Activated CD8-positive, alpha-beta memory T cell treated with anti-CD3 and anti-CD28 coated beads, Interleukin-2, amount 10 ng/mL, durations not matched to agents 7 days and 5 days (primary cell): ENCODE measurements at places on chromosomes 1 and 21. TPM values are rescaled to one million over a fixed set of nuclear protein-coding genes. Genes with fewer than 3 reads are reported as not detected.
A peak's percentile ranks its signal among the peaks of the same experiment; 100 is the strongest.

- peak; percentile 91 for DNase-seq
Observed at GRCh38 chr1:156727926-156728598, at the start of gene METTL25B. Gene METTL25B, plus strand, starts transcription at chr1:156728469. Its CDS starts 636 bp downstream, at chr1:156729105.

DNA sequence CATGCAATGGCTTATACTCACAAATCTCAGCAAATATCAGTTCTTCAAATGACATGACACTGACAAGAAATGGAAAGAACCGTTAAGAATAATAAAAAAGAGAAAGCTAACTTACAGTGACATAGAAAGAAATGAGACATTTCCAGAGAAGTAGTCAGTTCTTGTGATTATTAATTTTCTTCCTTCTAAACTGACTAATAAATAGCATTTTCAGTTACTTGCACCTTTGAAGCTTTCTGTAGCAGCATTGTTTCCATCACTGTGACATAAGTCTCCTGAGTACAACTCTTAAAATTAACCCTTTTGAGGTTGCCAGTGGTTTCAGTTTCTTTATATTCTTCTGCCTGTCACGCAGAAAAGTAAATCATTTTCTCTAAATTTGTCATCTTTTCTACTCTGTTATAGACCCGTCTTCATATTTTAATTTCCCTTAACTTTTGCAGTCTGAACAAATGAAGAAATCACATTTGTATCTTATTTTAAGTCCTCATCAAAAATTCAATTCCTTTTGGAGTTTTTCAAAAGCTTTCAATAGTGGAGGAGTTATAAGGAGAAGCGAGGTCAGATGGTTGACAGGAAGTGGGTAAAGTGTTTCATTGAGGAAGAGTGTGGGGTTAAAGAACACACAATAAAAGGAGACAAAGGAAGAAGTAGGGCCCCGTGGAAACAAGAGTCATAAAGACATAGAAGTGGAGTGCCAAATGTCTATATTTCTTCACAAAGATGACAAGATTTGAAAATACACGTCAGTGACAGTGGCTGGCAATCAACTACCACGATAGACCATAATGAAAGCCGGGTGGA, 57.9 kb upstream of the S1PR1 start:
- peak; percentile 64 for DNase-seq

TSPEAR gene
- total RNA-seq = not detected

- no peak for DNase-seq
Observed at GRCh38 chr1:181255270-181255929, 166.9 kb downstream of the IER5 start.

DNA sequence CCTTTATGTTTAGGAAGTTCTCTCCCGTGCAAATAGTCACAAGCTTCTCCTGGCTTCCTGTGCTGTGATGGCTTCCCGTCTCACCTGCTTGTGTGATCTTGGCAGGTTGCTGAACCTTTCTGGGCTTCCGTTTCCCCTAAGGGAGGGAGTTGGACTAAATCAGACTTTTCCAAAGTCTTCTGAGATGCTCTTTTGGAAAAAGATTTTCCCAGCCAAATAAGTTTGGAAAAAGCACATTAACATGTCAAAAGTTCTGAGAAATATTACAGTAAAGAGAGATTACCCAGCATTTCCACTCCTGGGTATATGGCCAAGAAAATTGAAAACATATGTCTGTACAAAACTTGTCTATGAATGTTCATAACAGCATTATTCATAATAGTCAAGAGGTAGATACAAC, 36.0 kb upstream of the TENT5C start:
- DNase-seq = peak; percentile 3

DNA sequence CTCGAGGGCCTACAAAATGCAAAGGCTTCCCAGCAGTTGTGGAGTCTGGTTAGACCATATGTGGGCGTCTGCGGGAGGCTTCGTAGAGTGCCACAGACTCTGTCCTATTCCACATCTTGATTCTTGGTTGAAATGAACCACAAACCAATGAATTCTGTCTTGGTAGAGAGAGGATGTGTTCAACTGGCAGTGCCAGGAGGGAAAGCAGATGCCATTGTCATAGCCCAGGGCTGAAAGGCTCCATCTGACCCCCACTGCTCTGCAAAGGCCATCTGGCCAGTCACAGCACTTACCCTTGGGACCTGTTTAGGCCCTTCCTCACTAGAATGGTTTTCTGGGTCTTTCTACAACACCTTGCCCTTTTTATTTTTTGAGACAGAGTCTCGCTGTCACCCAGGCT, 22.1 kb downstream of the ACOT11 start:
- DNase-seq = no peak

WNT9A gene
- total RNA-seq = 0.30 TPM

DNA sequence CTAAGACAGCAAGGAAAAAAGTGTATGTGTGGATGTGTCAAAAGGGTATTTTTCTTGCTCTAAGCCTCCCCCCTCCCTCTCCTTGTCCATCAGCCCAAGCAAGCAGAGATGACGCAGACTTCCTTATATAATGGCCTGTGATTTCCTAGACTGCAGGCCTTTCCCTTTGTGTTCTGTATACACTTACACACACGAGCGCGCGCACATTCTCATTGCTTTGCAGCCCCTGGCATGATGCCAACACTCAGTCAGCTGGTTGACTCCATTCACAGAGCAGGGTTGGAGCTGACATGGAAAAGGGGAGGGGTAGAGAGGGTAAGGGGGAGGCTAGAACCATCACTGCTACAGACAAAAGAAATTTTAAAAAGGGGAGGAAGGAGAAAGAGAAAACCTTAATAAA, 41.8 kb downstream of the GATAD2B start:
- no peak for DNase-seq

KRTAP13-2 gene
- not detected for total RNA-seq
